ENCODE measurements at places on chromosomes 2 and 18.

DNA sequence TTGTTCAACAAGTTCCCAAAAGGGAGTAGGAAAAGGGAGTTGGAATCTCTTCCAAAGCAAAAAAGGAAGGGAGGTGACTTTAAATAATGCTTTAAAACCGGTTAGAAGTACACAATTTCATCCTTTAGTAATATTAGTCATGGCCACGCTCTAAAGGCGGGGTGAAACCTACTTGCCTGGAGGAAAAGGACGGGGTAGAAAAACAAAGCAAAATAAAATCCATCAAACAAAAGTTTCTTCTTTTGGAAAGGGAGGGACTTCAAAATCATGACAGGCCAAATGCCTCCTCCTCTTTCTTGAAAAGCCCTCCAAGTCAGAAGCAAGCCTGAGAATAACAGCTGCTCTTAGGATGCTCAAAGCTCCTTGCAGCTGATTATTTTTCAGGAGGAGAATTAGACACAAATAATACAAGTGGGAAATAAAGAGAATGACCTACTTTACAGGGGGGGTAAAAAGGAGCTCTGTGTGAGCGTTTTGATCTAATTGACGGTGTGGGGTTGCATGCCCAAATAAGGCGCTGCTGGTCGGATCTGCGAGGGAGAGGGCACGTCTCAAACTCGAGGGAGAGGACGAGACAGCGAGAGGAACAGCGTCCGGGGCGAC, 1.8 kb upstream of the NPAS2 start:
- no peak for DNase-seq

GRCh38 chr2:166419616-166419934, 43.8 kb upstream of the SCN9A start:
- no peak for DNase-seq

DNA sequence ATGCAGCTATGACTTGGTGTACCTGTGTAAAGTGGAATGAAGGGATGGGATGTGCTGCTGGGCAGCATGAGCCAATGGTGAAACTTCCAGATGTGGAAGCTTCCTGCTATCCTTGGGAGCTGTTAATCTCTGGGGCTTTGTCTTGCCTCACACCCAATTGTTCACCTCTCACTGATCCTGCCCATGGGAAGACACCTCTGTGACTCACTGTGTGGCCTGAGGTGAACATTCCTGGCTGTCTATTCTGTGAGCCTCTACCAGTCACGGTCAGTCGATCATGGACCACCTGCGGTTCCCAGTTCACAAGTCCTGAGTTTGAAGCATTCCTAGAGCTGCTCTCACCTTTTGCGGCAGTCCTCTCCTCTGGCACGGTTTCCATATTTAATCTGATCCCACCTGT, 12.1 kb downstream of the NEURL3 start:
- DNase-seq, result no peak

GRCh38 chr2:151423760-151424159, 14.1 kb downstream of the RIF1 start:
- DNase-seq, result no peak

DNA sequence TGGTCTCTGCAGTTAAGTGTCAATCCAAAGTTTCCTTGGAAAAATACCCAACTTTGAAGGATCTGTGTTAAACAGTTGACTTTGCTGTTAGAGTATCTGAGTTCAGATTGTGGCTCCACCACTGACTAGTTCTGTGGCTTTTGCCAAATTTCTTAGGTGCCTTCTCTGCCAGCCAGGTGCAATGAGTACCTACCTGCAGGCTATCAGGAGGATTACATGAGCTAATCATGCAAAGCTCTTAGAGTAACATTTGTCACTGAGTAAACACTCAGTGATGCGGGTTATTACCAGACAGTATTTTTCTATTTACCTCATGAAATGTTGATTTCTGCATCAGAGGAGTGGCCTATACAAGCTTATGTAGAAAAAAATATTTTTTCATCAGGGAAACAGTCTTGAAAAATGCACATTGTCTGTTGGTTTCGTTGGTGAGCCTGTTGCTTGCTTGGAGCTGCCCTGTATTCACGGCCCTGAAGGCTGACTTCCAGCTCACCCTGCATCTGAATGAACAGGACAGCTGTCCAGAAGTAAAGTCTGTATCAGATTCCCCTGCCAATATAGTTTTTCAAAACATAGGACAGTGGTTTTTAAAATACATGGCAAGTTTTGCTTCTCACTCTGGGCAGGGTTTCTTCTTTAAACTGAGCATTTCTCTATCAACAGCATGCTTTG, 235.1 kb downstream of the CDCA7 start:
- no peak for DNase-seq

DNA sequence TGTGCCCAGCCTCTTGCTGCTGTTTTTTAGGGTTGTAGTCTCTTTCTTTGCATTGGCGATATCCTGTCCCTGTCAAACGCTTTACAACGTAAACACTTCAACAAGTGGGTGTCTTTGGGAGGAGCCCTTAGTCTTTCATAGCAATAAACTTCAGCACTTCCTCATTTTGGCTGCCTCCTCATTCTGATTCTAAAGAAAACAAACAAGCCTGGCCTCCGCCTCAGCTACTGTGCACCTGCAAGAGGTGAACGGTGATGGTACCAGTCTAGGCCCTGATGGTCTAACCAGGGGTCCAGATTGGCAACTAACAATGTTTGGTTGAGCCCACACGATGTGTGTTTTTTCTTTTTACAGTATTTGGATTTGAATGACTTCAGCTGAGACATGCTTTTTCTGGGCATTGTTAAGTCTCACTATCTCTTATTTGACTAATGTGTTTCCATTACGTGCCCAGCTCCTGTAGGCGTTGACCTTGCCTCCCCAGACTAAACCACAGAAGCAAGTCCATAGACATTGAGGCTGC, 53.2 kb upstream of the CUL3 start:
- no peak for DNase-seq

GRCh38 chr18:5103286-5103685, 93.8 kb downstream of the AKAIN1 start:
- DNase-seq, result no peak

- DNase-seq, result no peak
These were observed 395.4 kb downstream of the EPHA4 start for GRCh38 chr2:221176667-221177066.

DNA sequence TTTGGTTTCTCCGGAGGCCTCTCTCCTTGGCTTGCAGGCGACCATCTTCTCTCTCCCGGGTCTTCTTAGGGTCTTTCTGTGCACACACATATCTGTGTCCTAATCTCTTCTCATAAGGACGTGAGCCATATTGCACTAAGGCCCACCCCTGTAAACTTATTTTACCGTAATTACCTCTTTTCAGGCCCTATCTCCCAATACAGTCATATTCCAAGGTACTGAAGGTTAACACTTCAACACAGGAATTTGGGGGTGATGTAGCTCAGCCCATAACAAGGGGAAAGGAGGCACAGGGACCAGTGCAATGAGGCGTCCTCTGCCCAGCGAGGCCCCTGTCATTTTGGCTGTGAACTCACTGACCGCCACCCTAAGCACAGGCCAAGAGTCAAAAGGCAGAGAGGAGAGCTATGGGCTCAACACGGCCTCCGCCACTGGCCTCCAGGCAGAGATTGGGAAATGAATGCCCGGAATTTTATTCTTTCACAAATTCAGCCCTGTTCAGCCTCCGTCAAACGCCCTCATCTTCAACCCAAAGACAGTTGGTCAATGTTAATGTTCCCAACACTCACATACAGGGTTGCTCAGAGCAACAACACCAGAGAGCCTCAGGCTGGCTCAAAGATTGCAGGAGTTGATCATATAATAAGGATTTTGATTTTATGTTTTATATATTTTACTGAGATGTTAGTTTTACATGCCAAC, 15.9 kb upstream of the NMUR1 start:
- DNase-seq, result no peak

DNA sequence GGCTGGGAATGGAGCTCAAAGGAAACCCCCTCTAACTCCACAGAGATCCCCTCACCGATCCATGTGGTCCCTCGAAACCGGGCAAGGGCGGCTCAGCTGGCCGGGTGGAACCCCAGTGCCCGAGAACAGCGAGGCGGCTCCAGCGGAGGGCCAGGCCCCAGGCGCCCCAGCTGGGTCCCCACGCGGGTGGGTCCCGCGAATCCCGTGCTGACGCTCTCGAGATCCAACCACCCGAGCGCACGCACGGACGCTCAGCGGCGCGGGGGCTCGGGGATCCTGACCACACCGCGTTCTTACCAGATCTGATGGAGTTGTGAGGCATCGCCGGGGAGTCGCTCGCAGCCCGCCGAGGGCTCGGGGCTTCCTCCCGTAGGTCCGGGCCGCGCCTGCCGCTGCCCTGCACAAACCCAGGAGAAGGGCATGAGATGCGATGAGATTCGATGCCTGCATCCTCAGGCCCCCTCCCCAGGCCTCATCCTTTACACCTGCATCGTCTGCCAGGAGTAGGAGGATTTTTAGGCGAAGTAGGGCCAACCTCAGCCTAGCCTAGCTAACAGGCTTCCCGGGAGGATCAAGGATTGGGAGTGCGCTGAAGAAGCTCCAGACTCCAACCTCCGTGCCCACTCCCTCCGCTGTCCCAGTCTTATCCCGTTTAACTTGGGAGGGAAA, 514 bp downstream of the PAX8 start:
- DNase-seq, result no peak

All from activated CD4-positive, CD25-positive, alpha-beta regulatory T cell treated with anti-CD3 and anti-CD28 coated beads, Interleukin-2, amount 50 U/mL, for 16 hours (primary cell).